ENCODE measurements at places on chromosomes 3 and 15.

- no peak for DNase-seq
Measured at GRCh38 chr3:61429106-61429505, 132.3 kb upstream of the PTPRG start.

- DNase-seq = no peak
Measured at GRCh38 chr15:98815207-98815606, 166.9 kb downstream of the IGF1R start.

- DNase-seq = no peak
Measured at GRCh38 chr3:172159962-172160538, 120.7 kb downstream of the FNDC3B start.

DNA sequence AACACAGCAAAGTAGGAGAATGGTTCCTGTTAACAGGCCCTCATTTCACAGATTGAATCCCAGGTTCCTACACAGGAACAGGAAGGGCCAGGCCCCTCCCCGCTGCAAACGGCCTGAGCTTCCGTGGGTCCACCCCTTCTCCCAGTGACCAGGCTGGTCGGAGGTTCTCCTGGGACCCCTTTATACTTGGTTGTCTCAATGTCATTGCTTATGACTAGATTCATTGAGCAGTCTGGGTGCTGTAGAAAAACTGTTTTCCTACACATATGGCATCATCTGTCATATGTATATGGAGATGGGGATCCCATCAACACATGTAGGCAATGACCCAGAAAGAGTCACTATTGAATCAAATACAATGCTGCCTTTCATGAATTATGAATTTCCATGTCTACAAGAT, 3.8 kb downstream of the C3orf85 start:
- DNase-seq = no peak

DNA sequence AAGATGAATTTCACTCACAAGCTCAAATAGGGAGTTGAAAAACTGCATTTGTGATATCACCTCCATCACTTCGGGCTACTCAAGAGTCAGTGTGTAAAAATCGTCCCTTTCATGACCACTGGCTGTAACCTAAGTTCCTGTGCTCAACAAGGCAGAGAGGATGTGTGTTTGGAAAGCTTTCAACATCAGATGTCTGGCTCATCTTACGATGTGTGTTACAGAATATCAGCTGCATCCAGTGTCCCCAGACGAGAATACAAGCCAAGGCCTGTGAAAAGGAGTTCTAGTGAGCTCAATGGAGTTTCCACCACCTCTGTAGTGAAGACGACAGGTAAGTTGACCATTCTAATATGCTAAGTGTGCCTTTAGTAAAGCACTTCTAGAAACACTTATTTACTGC, 65.5 kb upstream of the ADAMTSL3 start:
- no peak for DNase-seq

- DNase-seq = no peak
Measured at GRCh38 chr15:27514526-27514925, 543.5 kb downstream of the GABRG3 start.

GRCh38 chr3:146125951-146126350, 35.0 kb downstream of the PLOD2 start:
- no peak for DNase-seq

GRCh38 chr3:18224426-18224825, 200.7 kb downstream of the SATB1 start:
- no peak for DNase-seq

DNA sequence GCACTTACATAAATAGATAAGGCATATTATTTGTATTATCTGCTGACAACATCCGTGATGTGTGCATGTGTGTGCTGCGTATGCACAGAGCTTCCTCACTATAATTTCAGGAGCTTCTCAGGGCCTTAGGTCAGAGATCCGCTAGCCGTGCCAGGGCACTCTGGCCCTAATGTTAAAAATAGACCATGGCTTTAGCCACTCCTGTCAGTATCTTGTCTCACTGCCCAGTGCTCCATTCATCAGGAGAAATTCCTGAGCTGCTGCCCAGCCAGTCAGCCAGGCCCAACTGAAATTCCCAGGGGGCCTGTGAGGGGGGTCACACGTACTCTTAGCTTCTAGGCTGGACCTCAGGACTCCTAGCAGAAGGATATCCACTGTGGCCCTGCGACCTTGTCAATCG, 70.0 kb upstream of the ABHD2 start:
- DNase-seq = no peak

DNA sequence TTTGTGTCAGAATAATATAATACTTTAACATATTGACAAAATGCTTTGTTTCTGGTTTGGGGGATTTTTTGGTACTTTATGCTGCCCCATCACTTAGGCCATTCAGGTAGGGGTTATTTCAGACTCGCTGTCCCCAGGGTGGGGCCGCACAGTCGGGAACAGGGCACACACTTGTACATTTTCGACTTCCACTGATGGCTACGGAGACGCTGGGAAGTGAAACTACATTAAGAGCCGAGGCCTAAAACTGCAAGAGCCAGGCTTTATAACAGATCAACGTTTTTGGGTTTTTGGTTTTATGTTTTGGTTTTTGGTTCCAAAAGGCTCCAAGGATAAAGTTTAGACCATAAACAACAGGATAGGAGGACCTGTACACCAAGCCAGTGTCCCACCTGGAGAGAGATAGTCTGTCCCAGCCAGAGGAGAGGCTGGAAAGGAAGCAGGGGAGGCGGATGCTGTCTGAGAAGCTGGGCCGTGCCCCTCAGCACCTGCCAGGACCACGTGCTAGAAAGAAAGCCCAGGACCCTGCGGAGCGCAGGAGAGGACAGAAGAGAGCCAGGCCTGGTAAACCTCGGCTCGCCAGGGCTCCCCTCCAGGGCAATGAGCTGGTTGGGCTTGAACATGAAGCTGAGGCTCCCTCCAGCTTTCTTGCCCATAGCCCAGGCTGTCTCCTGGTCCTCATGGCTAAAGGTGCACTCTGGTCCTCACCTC, 111.7 kb downstream of the CHSY1 start:
- no peak for DNase-seq

- DNase-seq = no peak
Measured at GRCh38 chr15:41594801-41595746, 36.1 kb downstream of the TYRO3 start.

- no peak for DNase-seq
Measured at GRCh38 chr15:71701808-71702207, 108.5 kb upstream of the NR2E3 start.

DNA sequence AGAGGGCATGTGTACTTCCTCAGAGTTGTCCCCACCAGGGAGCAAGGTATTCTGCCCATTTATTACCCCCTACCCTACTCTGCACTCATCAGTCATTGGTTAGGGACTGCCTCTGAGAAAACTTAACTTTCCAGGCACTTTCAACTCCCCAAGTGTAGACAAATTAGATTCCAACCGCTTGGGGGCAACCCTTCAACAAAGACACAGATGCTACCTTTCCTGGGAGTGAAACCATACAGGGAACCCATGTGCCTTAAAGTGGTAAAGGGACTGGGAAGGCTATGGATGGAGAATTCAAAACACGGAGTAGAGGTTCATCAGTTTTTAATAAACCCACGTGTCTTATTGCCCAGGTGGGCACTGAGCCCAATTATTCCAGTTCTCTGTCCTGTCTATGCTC, 19.4 kb upstream of the UBE2E2 start:
- no peak for DNase-seq

DNA sequence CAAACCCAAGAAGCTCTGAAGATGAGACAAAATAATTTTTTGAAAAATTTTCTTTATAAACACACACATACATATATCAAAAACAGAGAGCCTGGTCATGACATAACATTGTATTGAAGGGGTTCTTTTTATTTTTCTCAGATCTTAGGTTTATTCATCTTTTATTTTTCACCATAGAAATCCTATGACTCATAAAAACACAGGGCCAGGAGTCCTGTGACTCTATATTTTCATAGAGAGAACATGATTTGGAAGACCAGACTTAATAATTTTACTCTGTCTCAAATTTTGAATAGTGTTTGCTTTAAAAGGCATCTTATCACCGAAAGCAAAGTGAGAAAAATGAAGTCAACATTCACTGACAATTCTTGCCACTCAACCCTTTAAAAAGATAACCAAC, 57.7 kb downstream of the SUCNR1 start:
- DNase-seq = no peak

- DNase-seq = peak; percentile 35
Measured at GRCh38 chr3:155870945-155871745, 695 bp downstream of the GMPS start.

DNA sequence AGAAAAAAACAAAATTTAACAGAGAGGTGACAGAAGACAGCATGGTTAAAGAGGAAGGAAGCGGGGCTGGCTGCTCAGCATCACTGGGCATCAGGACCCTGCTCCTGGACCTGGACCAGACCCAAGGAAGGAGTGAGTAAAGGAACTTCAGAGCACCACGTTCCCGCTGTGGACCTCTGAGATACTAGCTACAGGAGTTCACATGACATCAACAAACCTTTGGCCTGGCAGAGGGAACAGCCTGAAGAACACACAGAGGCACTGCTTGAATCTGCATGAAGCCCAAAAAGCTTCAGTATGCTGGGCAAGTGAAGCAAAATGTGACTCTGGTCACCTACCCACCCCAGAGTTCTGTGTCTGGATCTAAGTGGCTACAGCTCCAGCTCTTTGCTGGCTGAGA, 38.1 kb downstream of the SLC2A2 start:
- no peak for DNase-seq

DNA sequence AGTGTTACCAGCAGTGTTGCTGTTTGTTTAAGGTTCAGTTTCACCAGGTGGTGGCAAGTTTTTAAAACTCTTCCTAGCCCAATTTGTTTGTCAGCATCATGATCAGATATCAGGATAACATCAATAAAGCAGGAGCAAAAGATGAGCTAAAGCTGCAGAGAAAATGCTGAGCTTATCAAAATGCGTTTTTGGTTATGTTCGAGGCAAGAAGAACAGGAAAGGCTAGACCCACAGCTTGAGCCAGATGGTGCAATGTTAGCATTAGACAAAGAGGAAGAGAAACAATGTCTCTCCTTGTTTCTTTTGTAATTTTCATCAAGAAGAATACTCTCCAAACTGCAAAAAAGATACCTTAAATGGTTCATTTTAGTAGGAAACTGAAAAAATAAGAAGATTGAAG, 66.2 kb downstream of the THRB start:
- DNase-seq = no peak

GRCh38 chr15:58553365-58553918, 121.7 kb downstream of the LIPC start:
- no peak for DNase-seq

- no peak for DNase-seq
Measured at GRCh38 chr3:30245858-30246622, 360.4 kb upstream of the TGFBR2 start.

GRCh38 chr3:11643201-11643603, 513 bp downstream of the VGLL4 start:
- peak; percentile 23 for DNase-seq

- no peak for DNase-seq
Measured at GRCh38 chr3:37816271-37816670, 45.4 kb upstream of the CTDSPL start.

- no peak for DNase-seq
Measured at GRCh38 chr15:40803688-40804087, 3.2 kb upstream of the ZFYVE19 start.

GRCh38 chr3:64046996-64047594, 23.8 kb upstream of the PSMD6 start:
- DNase-seq = no peak

GRCh38 chr3:79421273-79421672, 346.5 kb downstream of the ROBO1 start:
- DNase-seq = no peak

DNA sequence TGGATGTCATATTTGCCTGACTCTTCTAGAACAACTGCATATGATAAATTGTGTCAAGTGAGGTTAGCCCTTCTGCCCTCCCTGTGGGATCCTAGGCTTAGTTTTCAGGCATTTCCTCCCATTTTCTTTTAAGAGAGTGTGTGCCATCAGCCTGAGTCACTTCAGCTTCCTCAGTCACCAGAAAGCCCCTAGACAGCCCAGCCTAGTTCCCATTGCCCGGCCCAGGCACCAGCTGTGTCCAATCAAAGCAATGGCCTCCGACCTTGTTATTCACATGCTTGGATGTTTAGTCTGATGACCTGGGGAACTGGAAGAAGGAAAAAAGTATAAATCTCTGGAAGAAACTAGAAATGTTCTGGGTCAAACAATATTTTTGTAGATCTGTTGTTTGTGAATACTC, 221.9 kb upstream of the LRIG1 start:
- no peak for DNase-seq

Data from SHP77 (cell line).